ENCODE measurements at places on chromosomes 16 and 17. TPM values are rescaled to one million over a fixed set of nuclear protein-coding genes. Genes with fewer than 3 reads are reported as not detected.

The RMI2 gene
- total RNA-seq = 37.0 TPM

DNA sequence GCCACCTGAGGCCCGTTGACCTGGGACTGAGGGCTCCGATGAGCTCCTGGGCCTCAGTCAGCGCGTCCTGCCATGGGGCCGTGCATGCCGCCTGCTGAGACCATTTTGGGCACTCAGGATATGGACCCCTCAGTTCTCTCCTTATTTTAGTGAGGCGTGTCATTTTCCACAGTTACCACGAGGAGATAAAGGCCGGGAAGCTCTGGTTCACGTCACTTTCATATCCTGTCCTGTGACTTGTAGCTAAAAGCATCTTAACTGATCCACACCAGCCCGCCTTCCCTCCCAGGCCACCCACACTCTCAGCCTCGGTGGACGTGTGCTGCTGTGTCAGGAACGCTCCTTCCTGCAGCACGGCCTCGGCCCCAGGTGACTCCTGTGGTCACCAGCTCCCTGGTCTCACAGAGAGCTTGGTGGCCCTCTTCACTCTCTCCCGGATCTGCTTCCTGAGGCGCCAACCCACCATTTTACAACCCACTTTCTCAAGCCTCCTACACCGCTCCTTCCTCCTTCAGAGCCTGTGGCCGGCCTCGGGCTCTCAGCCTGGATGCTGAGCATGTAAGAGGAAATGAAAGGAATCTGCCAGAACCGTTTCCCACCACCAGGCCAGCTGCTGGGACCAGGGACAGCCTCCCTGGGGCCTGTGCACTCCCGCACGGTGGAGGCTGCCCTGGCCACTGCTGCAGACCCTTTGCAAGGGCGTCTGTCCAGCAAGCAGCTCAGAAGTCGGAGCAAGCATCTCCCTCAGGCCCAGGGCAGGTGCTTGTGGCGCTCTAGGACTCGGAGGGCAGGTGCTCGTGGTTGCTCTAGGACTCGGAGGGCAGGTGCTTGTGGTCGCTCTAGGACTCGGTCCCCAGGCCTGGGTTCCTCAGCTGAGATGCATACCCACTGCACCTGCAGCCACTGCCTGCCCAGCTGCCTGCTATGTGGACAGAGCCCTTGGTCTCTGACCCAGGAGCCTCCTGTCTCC is 23.9 kb upstream of the FASN start:
- no peak for DNase-seq

- DNase-seq = no peak
Observed at GRCh38 chr16:57146735-57147134, 39.1 kb downstream of the PSME3IP1 start.

GRCh38 chr17:34837876-34838478 is 123.3 kb downstream of the CCT6B start:
- DNase-seq = no peak

GRCh38 chr16:85082173-85083050 is 29.9 kb downstream of the CIBAR2 start:
- DNase-seq = no peak

DNA sequence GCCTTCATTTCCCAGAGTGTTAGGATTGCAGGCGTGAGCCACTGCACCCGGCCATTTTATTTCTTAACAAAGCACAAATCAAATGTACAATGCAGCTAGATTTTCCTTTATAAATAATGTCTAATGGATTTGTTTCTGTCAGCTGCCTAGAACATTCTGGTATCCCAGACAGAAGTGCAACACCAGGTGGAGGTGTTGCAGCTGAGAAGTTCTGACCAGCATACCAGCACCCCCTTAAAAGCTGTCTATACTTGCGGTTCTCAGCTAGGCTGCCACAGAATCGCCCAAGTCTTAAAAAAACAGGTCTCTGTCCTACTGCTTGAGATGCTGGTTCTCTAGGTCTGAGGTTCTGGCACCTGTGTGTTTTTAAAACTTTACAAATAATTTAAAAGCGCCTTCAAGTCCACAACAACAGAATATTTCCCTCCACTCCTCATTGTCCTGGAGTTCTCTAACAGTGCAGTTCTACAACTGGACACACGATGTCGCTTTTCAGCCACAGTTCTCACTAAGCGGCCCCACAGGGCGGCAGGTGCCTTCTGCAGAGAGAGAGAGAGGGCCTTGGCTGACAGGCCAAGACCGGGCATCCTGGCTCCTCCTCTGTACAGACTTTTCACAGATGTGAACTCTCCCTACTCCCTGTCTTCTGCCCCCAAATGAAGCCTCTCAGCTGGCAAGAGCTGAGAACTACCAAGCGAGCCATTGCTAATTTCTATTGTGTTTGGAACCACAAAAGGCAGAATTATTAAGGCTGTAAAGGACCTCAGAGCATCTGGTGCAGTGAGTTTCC is 32.6 kb upstream of the MEOX1 start:
- DNase-seq = peak; percentile 84

- DNase-seq = no peak
Observed at GRCh38 chr17:80990921-80991644, 558 bp upstream of the CHMP6 start.

- DNase-seq = no peak
Observed at GRCh38 chr17:38673707-38674013, 1.1 kb downstream of the EPOP start.

The PIMREG gene
- 1.8 TPM for total RNA-seq

- DNase-seq = no peak
Observed at GRCh38 chr17:45869676-45870341, 24.5 kb upstream of the MAPT start.

DNA sequence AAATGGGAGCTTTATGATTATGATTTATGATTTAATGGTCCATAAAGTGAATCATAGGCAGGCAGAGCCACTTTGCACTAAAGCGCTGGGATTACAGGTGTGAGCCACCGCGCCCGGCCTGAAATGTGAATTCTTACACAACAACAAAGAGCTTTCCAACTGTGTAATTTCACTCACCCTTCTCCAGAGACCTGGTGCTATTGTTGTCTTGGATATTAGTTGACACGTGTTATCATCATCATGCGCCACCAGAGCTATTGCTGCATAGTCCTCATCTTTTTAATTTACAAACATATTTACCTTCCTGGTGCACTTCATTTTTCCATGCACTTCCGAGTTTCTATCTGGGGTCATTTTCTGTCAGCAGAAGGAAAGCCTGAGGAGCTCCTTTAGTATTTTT is 4.8 kb upstream of the UTS2R start:
- DNase-seq = no peak

The ORC6 gene
- 56.9 TPM for total RNA-seq

DNA sequence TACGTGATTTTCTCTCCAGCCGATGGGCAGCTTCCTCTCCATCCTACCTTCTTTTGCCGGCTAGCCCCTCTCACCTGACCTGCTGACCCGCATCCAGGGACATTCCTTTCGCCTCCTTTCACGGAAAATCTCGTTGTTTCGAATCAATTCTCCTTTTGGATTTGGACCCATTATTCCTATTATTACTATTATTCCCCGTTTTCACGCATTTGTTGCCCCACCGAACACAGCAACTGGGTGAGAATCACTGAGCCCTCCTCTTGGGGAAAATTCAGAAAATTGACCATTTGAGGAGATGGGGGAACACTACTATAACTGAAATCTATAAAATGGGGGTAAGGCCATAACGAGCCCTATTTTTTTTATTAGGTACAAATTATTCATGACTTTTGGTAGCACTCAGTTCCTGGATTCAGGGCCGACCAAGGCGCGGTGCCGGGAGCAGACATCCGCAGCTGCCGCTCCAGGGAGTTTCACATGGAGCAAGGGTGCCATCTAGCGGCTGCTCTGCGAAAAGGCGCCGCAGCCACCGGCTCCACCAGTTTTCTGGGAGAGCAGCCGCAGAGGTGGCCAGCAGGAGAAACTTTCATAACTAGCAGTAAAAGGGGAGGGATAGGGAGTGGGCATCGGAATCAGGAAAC is 3.3 kb upstream of the HOXB8 start:
- DNase-seq = peak; percentile 73

DNA sequence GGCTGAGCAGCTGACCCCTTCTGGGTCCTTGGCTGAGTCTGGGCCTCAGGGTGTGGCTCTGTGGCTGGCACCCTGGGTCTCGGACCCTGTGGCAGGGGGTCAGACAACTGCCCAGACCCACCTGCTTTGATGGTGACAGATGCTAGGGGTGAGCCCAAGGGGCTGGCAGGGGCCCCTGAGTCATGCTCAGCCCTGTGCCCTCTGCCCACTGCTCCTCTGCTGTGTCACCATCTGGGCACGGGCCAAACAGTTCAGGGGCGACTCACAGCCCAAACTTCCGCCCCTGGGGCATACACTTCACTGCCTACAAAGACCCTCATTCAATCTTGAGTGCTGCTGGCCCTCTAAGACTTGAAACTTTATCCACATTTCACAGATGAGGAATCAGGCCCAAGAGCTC is 5.7 kb downstream of the ADGRG1 start:
- DNase-seq = no peak

The CDH15 gene
- total RNA-seq = not detected

The GRB7 gene
- total RNA-seq = not detected

DNA sequence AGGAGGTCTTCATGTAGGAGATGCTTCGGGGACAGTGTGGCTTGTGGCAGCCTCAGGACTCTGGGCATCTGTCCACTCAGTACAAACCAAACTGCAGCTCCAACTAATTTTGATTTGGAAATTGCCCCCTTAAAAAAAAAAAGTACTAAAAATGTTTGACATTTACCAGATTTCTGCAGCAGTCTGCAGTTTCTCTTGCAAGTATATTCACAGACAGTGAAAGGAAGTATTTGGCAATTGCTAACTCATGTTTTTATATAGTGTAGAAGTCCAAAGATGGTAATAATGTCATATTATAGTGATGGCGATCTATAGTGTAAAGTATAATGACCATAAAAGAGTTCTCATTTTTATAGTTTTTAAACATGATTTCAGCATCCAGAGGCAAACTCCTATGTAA is 218.6 kb downstream of the PRKCA start:
- DNase-seq = no peak

- no peak for DNase-seq
Observed at GRCh38 chr17:13865650-13866049, 203.7 kb upstream of the COX10 start.

The DCXR gene
- total RNA-seq = 127 TPM

GRCh38 chr16:50183316-50183715 is 30.2 kb downstream of the TENT4B start:
- no peak for DNase-seq

The TBX2 gene
- total RNA-seq = 0.11 TPM

DNA sequence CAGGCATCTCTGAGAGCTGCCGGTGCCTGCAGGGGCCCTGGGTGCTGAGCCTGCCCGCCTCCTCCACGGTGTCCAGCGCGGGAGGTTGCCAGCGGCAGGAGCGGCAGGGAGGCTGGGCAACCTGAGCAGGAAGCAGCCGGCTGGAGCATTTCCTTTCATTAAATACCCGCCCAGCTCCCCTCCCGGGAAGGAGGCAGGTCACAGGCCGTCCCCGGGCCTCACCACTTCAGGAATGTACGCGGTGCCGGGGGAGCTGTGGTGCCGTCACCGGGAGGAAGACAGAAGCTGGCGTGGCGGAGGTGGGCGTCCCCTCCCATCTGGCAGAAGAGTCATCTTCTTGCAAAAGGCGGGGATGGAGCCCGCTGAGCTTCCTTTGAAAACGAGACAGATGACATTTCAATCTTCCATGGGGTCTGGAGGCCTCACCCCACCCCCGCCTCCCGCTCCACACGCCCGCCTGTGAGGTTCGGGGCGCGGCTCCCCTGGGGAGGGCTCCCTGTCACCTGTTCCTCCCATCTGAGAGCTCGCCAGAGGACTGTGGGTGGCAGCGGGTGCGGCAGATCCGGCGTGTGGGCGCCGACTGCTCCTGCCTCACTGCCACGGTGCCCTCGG is 16.0 kb downstream of the SOX8 start:
- DNase-seq = peak; percentile 38

The RNF227 gene
- 4.8 TPM for total RNA-seq

The KRTAP3-1 gene
- not detected for total RNA-seq

The DOC2B gene
- total RNA-seq = 0.15 TPM

DNA sequence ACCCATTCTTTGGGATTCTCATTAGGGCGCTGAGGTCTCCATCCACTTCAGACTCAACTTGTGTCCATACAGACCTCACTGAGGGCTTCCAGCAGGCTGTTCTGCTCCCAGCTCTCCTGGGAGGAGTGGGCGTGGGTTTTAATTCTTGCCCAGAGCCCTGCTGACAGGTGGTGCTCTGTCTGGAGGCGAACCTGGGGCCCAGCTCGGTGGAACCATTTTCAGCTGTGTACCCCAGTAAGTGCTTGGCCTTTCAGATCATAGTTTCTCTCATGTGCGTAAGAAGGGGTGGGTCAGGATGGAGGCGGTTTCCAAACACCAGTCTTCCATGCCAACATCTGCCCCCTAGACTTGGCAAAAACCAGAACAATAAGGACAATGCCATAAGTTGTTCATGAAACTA is 21.4 kb upstream of the NKD1 start:
- DNase-seq = no peak

DNA sequence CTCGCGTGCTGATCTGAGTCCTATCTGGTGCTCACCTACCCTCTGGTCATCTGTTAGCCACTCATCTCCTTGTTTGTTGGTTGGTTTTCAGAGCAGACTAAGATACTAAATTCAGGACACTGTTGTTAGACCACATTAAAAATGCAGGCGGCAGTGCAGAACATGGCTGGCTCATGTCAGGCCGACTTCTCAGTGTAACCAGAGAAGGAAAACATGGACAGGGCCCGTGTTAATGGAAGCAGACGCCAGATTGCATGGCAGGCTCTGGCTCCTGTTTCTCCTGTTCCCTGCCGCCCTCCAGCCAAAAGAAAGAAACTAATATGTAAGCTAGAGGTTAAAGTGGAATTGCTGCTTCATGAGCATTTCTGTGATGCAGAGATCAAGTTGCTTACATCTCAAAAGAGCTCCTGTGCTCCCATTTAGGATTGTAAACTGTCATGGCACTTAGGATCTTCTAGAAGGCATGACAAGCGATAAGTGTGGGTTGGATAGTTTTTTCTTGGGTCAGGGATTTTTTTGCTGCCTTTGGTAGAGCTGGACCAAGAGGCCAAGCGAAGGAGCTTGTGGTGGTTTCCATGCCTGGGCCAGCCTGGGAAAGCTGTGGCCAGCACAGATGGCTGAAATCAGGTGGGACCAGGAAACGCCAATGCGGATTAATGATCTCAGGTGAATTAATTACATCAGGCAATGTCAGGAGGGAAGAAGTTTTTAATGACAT is 56.1 kb downstream of the YPEL2 start:
- DNase-seq = no peak

The UNC13D gene
- 154 TPM for total RNA-seq

- peak; percentile 69 for DNase-seq
Observed at GRCh38 chr16:28168991-28169554, 42.7 kb downstream of the XPO6 start.

DNA sequence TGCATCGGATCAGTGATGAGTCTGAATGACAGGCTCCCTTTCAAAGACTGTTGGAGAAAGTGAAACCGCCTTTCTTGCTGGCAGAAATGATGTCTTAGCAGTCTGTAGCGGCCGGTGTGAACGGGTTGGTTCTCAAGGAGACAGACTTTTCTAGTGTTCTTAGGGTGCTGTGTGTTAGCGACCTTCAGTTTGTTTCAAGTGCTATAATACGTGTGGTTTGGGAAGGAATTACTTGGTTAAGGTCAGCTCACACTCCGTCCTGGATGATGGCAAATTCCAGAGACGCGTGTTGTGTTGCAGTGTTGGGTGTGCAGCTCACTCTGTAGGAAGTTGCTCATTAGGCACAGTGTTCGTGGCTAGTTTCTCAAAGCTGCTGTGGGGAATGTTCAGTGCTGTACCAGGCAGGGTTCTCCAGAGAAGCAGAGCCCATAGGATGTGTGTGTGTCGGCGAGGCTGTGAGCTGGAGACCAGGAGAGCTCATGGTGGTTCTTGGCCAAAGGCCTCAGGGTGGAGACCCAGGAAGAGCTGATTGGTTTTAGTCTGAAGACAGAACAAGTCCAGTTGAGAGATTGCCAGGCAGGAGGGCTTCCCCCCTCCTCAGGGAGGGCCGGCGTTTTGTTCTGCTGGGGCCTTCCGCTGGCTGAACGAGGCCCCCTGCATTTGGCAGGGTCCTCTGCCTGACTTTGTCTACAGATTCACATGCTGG is 37.6 kb downstream of the ZNF750 start:
- no peak for DNase-seq

The ABCC11 gene
- total RNA-seq = 0.22 TPM

Data from CD8-positive, alpha-beta memory T cell (primary cell).